ENCODE measurements at places on chromosomes 1 and 21.

DNA sequence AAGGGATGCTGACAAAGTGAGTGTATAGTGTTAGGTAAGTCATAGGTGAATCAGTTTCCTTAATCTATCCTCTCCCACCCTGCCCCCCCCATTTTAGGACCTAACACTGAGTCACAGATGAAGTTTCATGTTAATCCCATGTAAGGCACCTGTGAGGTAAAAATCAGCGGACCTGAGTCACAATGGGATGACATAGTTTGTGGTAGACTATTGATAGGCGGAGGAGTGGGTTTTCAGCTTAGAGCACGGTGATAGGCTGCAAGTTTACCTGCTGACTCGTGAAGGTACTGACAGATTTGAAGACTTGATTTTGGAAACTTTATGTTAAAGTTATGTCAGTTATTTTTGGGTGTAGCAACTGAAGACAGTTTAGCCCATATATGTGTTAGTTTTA, 1.7 kb downstream of the TOR1AIP1 start:
- no peak for DNase-seq

- DNase-seq = no peak
Observed at GRCh38 chr1:179770887-179771502, 27.9 kb downstream of the FAM163A start.

DNA sequence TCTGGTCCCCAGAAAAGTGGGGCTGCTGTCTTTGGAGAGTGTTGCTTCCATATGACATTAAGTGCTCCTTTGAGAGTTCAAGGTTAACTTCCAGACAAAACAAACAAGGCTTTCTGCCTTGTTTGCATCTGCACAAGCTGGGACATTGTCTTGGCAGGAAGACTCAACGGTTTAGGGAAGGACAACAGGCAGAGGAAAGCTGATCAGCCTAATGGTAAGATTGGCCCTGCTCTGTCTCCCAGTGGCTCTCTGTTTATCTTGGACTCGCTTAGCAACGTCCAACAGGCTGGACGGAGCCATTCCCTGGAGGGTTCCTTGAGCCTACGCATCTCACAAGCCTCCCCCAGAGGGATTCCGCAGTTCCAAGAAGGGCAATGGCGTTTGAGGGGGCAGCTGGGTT, 62.2 kb upstream of the SLC44A3 start:
- DNase-seq = no peak

DNA sequence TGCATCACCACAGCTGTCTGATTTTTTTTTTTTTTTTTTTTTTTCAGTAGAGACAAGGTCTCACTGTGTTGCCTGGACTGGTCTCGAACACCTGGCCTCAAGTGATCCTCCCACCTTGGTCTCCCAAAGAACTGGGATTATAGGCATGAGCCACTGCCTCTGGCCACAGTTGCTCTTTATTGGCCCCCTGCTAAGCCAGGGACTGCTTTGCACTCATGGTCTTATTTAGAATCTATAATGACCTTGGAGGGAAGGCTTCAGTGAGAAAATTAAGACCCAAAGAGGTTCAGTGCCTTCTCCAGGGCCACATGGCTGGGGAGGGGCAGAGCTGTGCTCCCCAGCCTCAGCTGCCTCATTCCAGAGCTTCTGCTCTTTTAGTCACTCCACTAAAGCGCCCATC, 84.9 kb downstream of the PTPRU start:
- no peak for DNase-seq

- DNase-seq = no peak
Observed at GRCh38 chr21:44590311-44590721, 2.0 kb downstream of the KRTAP10-6 start.

Measured in head of caudate nucleus (tissue), 42 donors.